ENCODE measurements at places on chromosomes 6 and 20. TPM values are rescaled to one million over a fixed set of nuclear protein-coding genes. Genes with fewer than 3 reads are reported as not detected.

GRCh38 chr6:170101281-170102035, 189.4 kb downstream of the DLL1 start:
- no peak for DNase-seq

The SLC13A3 gene
- total RNA-seq = not detected

DNA sequence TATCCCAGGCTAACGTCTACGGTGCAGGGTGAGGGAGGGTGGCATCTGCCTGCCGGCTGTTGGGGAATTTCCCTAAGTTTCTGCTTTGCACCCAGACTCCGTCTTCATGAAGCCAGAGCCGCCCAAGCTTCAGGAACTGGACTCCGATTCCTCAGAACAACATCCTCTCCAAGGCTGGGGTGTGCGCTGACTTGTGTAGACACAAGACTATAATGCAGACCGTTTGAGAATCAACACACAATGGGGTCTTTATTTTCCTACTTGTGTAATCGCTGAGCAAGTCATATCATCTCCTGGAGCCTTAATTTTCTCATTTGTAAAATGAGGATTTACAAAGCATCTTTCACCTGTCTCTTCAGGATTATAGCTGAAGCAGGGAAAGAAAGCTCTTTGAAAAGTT, 160.5 kb upstream of the AGPAT4 start:
- DNase-seq = no peak

DNA sequence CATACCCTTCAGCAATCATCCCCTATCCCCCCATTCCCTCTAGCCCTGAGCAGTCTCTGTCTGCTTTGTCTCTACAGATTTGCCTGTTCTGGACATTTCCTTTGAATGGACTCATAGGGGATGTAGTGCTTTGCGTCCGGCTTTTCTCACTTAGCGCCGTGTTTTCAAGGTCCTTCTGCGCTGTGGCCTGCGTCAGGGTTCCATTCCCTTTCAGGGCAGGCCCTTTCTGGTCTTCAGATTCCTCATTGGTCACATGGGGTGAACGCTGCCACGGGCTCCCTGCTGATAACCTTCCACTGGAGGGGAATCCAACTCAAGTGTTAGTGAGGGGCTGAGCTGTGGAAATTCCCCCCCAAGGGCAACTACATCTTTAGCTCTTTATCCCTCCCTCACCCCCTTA, 36.4 kb upstream of the APCDD1L start:
- DNase-seq = no peak

The LYRM4 gene
- 40.7 TPM for total RNA-seq

DNA sequence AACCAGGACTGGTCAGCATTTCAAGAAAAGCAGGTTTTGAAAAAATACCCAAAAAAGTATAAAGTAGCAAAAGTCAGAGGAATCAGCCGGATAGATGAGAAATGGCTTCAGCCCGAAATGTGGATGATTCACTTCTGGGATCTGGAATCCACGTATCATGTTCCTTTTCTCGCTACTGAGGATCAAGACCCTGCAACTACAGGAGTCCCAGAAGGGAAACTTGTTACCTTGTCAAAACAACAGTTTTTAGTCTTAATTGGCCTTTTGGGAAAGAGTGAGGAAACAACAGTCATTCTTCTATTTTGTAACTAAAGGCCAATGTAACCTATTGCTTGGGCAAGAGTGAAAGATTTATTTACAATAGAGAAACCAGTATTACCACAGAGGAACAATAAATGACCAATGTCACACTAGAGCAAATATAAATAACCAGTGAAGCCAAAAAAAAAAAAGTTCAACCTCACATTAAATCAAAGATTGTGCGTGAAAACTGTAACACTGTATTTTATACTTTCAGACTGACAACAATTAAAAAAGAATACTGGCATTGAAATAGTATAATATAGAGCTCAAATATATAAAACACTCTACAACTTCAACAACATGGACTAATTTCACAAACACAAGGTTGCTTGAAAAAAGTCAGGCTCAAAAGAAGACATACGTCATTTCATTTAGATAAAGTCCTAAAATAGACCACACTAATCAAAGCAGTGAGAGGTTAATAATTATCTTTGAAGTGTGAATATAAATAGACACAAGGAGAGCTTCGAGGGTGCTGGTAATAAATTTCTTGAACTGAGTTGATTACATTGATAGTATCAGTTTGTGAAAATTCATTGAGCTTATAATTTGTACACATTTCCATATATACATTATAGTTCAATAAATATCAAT, 116.2 kb downstream of the GFRAL start:
- no peak for DNase-seq

DNA sequence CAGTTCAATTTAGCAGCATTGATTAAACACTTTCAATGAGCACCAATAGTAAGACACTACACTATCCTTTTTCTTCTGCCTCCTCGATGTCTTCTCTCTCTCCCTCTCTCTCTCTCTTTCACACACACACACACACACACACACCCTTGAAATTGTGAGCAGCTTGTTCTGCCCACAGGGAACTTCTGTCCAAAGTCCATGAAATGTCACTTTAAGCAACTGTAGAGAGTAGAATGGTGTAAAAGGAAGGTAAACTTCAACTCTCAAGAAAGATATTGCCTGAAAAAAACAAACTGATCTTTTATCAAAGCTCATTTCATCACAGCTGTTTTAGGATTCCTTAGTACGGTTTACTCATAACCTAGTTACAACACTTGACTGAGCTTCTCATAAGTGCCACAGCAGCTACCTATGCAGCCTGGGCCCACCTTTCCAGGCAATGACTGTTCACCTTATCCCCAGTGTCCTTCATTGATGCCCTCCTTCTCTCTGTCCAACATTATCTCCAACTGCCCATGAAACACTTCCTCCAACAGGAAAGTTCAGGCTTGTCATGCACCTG, 107.0 kb downstream of the TNFRSF21 start:
- DNase-seq = no peak

- no peak for DNase-seq
Observed at GRCh38 chr6:75620381-75621304, 19.0 kb downstream of the SENP6 start.

DNA sequence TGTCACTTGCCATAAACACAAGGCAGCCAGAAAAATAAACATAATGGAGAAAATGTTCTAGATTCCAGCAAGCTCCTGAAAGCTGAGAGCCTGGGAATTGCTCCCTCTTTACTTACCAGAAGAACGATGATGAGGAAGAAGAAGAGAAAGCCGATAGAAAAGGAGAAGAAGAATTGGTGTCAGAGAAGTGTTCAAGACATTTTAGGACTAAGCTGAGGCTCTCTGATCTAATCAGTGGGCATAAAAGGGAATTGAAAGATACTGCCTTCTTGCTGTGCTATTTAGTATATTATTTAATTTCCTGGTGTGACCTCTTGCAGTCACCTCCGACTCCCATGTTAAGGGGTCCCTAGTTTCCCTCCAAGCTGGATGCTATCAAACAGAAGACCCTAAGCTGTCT, 316.6 kb upstream of the JARID2 start:
- DNase-seq = no peak

DNA sequence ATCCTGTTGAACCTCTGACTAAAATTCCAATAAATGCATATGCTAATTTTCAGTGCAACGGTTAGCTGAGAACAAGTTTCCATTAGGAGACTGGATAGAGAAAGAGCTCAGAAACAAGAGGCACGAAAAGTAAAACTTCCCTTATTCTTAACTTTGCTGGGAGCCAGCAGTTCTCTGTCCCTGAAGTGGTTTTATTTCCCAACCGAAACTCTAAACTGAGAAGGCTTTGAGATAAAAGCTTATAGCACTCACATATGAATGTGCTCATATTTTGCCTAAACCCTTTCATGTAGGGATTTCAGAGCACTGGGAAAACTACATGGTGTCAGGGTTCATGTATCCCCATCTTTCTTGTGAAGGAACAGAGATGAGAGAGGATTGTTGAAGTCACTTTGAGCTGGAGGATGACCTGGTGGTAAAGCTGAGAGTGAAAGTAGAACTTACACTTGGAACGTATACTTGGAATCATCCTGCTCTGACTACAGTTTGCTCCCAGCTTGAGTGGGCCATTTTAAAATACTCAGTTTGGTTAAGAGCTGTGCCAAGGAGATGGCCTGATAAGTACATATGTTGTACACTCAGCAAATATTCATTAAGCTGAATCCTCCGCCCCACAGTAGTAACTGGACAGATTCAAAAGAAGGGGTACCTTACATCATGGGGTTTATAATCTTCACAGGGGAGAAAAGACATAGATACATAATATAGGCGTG, 324.2 kb upstream of the CNR1 start:
- no peak for DNase-seq

DNA sequence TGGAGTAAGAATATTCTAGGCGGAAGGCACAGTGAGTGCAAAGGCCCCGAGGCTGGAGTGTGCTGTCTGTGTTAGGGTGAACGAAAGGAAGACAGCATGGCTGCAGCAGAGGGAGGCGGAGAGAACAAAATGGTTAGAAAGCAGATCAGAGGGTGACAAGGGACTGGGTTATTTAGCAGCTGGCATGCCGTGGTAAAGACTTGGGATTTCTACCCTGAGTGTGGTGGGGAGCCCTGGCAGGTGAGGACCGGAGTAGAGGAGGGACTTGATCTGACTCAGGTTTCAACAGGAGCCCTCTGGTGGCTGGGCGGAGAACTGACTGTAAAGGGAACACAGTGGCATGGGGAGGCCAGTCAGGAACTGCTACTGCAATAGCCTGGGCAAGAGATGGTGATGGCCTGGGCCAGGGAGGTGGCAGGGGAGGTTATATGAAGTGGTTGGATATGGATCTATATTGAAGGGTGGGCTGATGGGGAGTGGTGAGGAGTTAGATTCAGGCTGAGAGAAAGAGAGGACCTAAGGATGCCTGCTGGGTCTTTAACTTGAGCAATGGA, 38.0 kb downstream of the PIM1 start:
- DNase-seq = peak; percentile 90

The UST gene
- 0.49 TPM for total RNA-seq

DNA sequence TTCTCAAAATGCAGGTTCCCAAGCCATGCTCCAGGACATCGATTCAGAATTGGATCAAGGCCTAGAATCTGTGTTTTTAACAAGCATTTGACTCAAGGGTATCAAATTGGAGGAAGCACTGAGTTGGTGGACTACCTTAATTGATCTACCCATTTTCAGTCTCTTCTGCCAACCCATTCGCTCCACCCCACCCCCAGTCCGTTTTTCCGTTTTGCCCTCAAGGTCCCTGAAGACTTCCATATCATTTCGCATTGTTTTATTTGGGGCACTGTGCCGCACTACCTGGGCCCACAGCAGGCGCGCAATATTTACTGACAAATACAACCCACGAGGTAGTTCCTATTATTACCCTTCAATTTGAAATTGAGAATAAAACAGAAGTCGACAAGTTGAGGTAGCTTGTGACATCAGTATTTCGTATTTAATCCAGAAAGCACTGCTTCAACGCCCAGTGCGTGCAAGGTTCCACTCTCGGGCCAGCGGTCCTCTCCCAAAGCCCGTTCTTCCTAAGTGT, 557 bp upstream of the DHX35 start:
- DNase-seq = peak; percentile 12

The NOTCH4 gene
- 0.64 TPM for total RNA-seq

- DNase-seq = no peak
Observed at GRCh38 chr20:63854766-63855362, 6.4 kb upstream of the ABHD16B start.

The PROCR gene
- 2.3 TPM for total RNA-seq

- DNase-seq = no peak
Observed at GRCh38 chr6:139475241-139475640, 100.8 kb upstream of the CITED2 start.

DNA sequence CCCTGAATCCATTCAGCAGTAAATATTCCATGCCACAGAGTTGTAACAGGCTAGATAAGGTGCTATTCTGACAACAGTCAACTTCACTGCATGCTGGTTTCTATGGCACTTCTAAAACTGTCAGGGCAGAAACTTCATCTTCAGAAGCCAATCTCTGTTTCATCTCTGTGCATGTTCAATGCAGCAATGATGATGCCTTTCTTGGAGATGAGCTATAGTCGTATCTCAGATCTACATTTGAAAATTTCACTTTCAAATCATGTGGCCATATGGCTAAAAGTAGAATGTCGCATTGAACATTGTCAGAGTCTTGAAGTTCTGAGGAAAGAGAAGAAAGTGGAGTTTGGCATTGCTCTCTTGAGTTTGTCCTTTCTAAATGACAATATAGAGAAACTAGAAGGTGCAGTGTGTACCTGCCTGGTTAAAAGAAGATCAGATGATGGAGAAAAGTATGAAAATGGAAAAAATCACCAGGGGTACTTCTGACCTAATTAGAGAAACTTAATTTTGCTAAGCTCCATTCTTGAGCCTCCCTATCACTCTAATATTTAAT, 49.0 kb upstream of the VSTM2L start:
- no peak for DNase-seq

- DNase-seq = no peak
Observed at GRCh38 chr6:143698759-143699429, 21.1 kb downstream of the PHACTR2 start.

GRCh38 chr6:107625264-107625663, 135.3 kb downstream of the SOBP start:
- DNase-seq = no peak

GRCh38 chr6:129342243-129342642, 367.7 kb downstream of the ARHGAP18 start:
- DNase-seq = no peak

DNA sequence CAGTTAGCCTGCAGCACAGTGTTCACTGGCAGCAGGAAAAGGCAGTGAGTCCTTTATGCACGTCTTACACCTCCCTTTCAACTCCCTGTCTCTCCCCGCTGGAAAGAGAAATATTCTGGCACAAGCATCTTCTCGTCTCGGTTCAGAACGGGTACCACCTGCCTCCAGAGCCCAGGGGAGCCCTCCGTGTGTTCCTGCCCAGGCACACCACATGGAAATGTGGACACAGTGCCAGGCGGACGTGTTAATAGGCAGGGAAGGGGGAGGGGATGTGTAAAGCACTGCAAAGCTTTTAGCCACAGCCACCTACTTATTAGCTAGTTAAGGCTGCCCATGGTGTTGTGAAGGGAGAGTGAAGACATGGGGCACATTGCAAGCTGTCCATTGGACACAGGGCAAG, 219.7 kb downstream of the FARS2 start:
- DNase-seq = no peak

The NKX2-4 gene
- total RNA-seq = not detected

DNA sequence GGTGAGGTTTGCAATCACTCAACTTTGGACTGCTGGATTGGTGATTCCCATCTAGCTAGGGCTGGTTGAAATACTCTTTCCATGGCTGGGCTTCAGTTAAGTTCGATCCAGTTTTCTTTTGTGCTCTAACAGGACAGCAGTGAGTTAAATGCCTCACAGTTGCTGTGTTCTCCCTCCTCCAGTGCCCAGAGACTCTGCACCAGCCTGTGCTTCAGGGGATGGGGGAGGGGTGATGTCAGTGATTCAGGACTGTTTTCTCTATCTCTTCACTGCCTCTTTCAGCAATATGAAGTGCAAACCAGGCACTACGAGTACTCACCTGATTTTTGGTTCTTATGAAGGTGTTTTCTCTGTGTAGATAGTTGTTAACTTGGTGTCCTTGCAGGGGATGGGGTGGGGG, 88.2 kb upstream of the FAM83B start:
- DNase-seq = no peak

GRCh38 chr6:24430086-24430485, 27.4 kb downstream of the MRS2 start:
- DNase-seq = no peak

- DNase-seq = no peak
Observed at GRCh38 chr20:10609276-10609675, 64.5 kb downstream of the JAG1 start.

GRCh38 chr6:118744261-118744941, 93.0 kb upstream of the CEP85L start:
- no peak for DNase-seq

Data from activated naive CD4-positive, alpha-beta T cell treated with anti-CD3 and anti-CD28 coated beads, Interleukin-2, amount 50 U/mL, for 72 hours (primary cell).